CD8-positive, alpha-beta memory T cell (primary cell): ENCODE measurements at places on chromosomes 16 and 17. TPM values are rescaled to one million over a fixed set of nuclear protein-coding genes. Genes with fewer than 3 reads are reported as not detected.

DNA sequence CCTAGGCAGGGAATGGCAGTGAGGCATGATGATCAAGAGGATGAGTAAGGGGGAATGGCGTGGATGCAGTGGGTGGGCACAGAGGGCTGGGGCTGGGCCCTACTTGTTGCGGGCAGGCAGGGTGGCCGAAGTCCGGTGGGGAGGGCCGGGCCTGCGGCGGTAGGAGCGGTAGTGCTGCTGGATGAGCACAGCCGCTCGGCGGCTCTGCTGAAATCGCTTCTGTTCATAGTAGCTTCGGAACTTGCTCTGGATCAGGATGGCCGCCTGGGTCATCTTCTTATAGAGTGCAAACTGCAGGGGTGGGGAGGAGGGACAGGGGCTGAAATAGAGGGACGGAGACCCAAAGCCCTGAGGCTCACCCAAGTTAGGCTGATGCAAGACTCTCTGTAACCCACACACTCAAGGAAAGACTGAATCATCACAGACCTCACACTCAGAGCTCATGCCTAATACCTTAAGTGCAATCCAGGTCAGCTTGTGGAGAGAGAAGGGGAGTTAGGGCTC lies 1.5 kb upstream of the SPAG7 start:
- H3K4me3 ChIP-seq, result no peak overlapping the region
- H3K27ac ChIP-seq, result peak overlapping the region; percentile 59
- H3K4me1 ChIP-seq, result peaks cover 20% of the 10 kb centered on the region
- H3K27me3 ChIP-seq, result no peaks in the 10 kb centered on the region
- peaks cover 18% of the 10 kb centered on the region for H3K36me3 ChIP-seq
- no peak for DNase-seq

DNA sequence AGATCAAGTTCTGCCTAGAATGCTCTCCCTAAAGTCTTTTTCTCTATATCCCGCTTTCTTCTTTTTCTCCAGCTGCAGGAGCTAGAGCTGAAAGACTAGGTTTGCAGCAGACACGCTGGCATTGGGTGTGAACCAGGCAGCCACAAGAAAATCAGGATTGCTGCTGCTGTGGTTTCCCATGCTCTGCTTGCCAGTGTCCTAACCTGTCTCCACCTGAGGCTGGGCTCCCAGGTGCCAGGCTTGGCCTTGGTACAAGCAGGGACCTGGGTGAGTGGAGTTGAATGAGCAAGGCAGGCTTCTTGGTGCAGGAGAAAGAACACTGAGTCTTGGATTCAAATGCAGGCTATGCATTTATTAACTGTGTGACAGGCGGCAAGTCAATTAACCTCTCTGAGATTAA lies 440.3 kb upstream of the MAF start:
- H3K27me3 ChIP-seq, result no peaks in the 10 kb centered on the region
- DNase-seq, result no peak
- no peak overlapping the region for H3K4me3 ChIP-seq
- H3K36me3 ChIP-seq, result no peaks in the 10 kb centered on the region

DNA sequence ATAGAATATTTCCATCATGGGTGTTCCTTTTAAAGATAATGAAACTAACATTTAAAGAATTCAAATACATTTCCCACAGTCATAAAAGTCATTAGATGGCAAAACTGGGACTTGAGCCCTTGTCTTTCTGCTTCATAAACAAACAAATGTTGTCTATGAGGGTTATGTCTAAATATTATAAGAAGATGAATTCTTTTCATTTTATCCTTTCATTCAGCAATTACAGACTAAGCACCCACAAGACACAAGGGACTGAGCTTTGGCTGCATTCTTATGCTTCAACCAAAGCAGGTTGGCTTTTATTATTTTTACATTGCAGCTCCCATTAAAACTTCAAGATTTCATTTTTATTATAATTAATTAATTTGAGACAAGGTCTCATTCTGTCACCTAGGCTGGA lies 14.9 kb downstream of the SARM1 start:
- DNase-seq, result no peak
- no peak overlapping the region for H3K4me3 ChIP-seq
- H3K27ac ChIP-seq, result no peak overlapping the region

DNA sequence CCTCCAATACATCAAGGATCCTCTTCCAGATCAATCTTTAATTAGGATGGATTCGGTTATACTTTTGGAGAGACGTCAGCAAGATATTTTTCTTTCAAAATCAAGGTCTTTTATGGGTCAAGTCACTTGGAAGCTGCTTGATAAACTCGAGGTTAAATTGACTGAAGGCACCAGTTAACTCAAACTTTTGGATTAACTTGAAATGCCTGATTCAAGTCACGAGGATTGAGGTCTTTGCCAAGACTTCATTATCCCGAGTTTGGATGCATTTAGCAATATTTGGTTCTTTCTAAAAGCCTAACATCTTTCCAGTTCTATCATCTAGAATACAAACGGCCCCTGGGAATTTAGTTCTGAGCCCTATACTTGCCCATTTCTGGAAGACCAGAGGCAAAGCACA lies 82.9 kb downstream of the MYH11 start:
- DNase-seq, result no peak
- no peak overlapping the region for H3K4me3 ChIP-seq
- H3K36me3 ChIP-seq, result no peaks in the 10 kb centered on the region
- no peak overlapping the region for H3K27ac ChIP-seq
- H3K27me3 ChIP-seq, result no peaks in the 10 kb centered on the region

DNA sequence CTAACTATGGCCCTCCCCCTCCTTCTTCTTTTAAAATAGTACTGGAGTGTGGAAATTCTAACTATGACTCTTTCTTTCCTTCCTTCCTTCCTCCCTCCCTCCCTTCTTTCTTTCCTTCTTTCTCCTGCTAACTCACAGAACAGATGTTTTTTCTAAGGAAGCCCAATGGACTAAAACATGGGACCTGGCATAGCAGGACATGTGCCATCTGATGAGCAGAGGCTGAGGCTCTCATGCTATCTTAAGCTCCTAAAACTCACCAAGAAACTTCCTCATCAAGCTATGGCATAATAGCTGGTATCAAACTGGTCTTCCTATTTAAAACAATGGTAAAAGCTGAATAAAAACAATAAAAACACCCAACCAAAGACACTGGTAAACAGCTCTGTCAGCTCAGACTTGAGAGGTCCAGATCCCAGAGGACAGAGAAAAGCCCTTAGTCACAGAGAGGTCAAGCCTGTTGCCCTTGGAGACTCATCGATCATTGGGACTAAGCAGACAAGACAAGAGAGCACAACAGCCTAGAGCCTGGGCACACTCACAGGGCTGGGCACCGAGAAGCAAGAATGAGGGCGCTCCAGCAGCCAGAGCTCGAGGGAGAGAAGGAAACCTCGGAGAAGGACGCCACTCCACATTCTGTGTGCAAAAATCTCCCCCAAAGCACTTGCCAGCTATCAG lies 27.6 kb downstream of the SLC38A10 start:
- no peaks in the 10 kb centered on the region for H3K27me3 ChIP-seq
- no peak overlapping the region for H3K4me3 ChIP-seq
- peaks cover 2% of the 10 kb centered on the region for H3K36me3 ChIP-seq
- DNase-seq, result no peak
- H3K27ac ChIP-seq, result no peak overlapping the region

DNA sequence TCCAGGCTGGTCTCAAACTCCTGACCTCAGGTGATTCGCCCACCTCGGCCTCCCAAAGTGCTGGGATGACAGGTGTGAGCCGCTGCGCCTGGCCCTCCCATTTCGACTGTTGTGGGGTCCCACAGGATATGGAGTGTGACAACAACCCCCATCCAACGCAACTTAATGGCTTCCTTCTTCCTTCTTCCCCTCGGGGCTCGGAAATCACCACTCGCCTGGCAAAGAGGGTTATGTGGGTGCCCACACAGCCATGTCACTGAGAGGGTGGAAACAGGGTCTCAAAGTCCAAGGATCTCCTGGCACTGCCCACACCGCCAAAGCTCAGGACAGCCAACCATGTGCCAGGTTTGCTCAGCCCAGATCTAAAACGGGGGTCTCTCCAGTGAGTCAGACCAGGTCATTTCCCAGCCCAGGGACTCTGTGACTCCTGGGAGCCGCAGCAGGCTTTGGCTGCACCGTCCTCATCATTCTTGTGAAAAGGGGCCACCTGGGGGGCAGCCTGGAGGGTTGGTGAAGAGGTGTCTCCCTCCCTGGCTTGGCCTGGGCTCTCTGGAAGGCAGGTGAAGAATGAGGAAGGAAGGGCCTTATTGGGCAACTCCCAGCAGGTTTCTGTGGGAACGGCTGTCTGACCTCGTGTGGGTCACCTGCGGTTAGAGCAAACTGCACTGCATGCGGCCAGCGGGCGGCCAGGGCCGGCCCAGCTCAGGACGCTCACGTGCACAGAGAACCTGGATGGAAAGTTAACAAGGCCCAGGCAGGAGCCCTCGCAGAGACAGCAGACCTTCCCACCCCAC lies 25.3 kb upstream of the LITAF start:
- no peak overlapping the region for H3K27ac ChIP-seq
- H3K36me3 ChIP-seq, result no peaks in the 10 kb centered on the region
- peaks cover 20% of the 10 kb centered on the region for H3K4me1 ChIP-seq

- peaks cover 14% of the 10 kb centered on the region for H3K36me3 ChIP-seq
- H3K27me3 ChIP-seq, result no peaks in the 10 kb centered on the region
- H3K27ac ChIP-seq, result no peak overlapping the region
- H3K4me3 ChIP-seq, result no peak overlapping the region
- DNase-seq, result peak; percentile 47
- H3K4me1 ChIP-seq, result no peaks in the 10 kb centered on the region
Measured at GRCh38 chr16:19502395-19503131, 19.3 kb downstream of the GDE1 start.

EXOC3L1 gene
- total RNA-seq, result not detected
